ENCODE measurements at places on chromosomes 3 and 15.

DNA sequence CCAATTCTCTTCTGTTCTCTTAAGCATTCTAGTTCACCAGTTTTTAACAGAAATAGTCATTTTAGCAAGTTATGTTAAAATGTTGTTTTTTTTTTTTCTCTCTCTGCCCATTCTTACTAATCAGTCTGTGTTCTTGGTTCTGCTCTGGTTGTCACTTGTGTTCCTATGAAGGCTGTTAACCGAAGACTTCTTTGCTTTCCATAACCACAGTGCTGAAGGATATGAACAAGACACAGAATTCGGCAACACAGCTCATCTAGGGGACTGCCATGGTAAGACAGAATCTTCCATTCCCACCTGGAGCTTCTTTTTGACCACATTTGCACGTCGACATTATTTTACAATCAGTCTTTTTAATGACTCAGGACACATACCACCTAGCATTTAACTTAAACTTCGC lies 49.1 kb downstream of the SEMA6D start:
- no peak for DNase-seq

GRCh38 chr3:194281306-194281705 lies 69.8 kb downstream of the CPN2 start:
- peak; percentile 29 for DNase-seq

DNA sequence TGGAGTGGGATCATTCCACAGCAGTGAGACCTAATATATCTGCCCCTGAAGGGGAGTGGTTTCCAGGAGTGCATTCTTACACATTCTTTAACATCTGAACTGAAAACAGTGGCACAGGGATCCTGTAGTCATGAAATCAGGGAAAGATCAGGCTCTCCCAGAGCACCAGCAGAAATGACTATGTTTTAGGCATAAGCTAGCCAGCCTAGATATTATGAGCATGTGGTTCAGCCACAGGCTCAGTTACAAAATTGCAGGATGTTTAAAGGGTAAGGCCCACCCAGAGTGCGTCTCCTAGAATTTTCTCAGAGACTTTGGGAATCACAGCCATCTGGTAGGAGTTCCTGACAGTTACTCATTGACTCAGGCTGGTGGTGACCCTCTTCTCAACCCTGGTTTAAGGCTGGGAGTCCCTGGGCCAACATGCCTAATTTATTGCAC lies 20.9 kb downstream of the FSTL1 start:
- no peak for DNase-seq

- no peak for DNase-seq
Observed at GRCh38 chr15:68815598-68815997, 5.1 kb downstream of the ANP32A start.

DNA sequence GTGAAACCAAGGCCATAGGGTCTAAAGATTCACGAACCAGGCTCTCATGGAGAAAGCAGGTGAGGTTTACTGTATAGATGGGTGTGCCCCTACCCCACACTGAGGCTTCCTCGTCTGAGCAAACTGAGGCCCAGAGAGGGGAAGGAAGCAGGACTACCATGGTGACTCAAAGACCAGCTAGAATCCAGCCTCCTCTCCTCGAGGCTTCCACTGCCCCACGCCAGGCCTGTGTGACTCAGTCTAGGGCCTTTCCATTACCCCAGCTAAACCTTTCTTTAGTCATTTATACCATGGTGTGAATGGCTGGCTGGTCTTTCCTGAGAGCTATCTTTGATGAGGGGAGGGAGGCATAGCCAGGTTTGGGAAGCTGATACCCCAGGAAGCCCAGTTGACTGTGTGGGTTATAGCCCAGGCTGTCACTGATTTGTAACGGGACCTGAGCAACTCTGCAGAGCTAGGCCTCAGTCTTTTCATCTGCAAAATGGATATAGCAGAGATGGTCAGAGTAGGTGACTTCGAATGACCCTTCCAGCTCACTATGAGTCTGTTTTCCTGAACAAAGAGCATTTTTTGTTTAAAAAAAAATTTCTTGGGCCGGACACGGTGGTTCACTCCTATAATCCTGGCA lies 3.0 kb upstream of the RHO start:
- DNase-seq: no peak

DNA sequence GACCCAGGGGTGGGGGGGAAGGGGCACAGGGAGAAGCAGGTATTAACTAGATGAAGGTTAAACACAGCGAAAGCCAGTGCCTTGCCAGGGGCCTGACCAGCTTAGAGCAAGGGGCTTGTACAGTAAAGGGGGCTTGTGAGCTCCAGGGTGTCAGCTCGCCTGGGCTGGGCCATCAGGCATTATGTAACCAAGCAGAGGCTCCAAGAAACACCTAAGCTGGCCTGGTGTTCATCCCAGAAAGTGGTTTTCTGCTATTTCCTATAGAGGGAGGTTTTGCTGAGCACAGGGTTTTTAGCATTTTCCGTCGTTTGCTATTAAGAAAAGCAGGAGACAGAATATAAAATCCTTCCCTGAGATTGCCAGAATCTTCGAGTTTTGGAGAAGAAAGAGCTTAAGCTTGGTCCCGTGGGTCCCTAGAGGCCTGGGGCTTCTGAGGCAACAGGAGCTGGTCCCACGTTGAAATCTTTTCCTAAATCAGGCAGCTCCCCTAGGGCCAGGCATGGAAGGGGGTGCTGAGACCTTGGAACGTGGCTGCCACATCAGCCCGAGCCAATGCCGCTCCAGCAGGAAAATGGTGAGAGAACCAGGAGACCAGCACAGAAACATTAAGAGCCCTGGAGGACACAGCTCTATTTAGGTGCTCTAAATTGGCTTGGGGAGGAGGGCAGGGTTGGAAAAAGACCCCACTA lies 71.4 kb downstream of the ISG20 start:
- no peak for DNase-seq

Measured in natural killer cell treated with Interleukin-12 subunit alpha and Interleukin-12 subunit beta and Interleukin-15 and Interleukin-18, amount 100 ng/mL, for 72 hours (primary cell).